ENCODE measurements at places on chromosomes 6 and 20. TPM values are rescaled to one million over a fixed set of nuclear protein-coding genes. Genes with fewer than 3 reads are reported as not detected.

HLA-DQA1 gene
- 10.1 TPM for total RNA-seq

TNXB gene
- 289 TPM for total RNA-seq

DNA sequence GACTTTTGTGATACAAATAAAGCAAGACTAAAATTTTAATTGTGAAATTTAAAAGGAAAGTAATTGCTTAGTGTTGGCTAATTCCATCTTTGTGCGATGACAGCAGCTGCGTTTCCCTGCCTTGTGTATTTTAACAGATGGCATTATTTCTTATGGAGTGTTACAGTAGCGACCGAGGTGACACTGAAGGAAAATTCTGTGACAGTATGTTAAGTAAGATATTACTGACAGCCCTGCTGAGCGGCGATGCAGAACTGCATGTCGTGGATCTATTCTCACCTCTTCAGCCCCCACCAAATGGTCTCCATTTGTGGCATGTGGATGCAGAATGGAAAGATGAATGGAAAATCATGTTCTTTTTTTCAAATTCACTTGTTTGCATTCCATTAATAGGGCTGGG lies 289.4 kb downstream of the RNF144B start:
- DNase-seq = no peak

NEURL2 gene
- 12.5 TPM for total RNA-seq

DNA sequence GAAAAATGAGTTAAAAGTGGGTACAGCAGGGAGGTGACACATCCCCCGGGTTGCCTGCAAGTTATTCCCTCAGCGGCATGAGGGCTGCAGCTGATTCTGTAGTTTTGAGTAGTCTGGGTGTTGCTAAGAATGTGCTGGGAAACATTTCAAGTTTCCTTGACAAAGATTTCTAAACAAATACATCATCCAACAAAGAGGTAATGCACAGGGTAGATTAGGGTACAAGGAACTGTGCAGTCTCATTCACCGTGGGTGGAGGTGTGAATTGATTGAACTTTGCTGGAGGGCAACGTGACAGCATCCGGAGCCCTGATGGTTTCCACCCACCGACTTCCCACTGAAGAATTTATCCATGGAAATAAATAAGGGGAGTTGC lies 21.8 kb downstream of the CASS4 start:
- no peak for DNase-seq

LRRC73 gene
- total RNA-seq = 1.8 TPM

DNA sequence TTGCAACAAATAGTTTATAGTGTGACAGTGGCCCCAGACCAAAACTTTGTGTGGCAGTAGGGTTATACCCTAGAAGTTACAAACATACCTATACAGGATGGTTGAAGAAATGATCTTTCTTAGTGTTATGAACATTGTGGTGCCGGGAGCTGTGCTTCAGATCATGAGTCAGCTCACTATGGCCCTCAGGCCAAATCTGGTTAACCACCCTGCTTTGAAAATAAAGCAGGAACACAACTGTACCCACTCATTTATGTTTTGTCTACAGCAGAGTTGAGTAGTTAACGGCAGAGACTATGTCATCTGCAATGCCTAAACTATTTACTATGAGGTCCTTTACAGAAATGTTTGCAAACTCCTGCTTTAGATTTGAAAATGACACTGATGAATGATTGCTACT lies 24.3 kb downstream of the AKAP7 start:
- DNase-seq = no peak

Measured in ovary (tissue), 10 donors.